ENCODE measurements at places on chromosomes 16 and 17. TPM values are rescaled to one million over a fixed set of nuclear protein-coding genes. Genes with fewer than 3 reads are reported as not detected.

Gene OR3A2
- total RNA-seq = 0.06 TPM

Gene SMPD3
- total RNA-seq = not detected

Gene SLC35G6
- not detected for total RNA-seq

Gene BCL6B
- total RNA-seq = 7.3 TPM

Gene SHPK
- total RNA-seq = 9.6 TPM

Gene GPR142
- total RNA-seq = not detected

Gene GAS2L2
- total RNA-seq = not detected
